ENCODE measurements at places on chromosomes 3 and 15.

GRCh38 chr3:73719861-73720260 is 95.1 kb upstream of the PDZRN3 start:
- no peak for DNase-seq

DNA sequence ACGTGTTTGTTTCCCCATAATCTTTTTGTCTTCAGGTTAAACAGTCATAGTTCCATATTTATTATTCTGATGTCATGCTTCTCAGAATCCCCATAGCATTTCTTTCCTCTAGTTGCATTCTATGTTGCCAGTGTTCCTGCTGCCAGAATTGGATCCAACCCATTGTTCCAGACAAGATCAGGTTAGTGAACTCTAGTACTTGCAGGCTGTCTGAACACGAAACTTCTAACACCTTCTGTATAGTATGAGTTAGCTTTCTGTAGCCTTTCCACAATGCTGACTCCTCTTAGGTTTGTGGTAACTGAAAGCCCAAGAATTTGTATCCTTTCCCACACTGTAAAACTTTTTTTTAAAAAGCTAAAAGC is 88.0 kb upstream of the ROPN1 start:
- DNase-seq = no peak

DNA sequence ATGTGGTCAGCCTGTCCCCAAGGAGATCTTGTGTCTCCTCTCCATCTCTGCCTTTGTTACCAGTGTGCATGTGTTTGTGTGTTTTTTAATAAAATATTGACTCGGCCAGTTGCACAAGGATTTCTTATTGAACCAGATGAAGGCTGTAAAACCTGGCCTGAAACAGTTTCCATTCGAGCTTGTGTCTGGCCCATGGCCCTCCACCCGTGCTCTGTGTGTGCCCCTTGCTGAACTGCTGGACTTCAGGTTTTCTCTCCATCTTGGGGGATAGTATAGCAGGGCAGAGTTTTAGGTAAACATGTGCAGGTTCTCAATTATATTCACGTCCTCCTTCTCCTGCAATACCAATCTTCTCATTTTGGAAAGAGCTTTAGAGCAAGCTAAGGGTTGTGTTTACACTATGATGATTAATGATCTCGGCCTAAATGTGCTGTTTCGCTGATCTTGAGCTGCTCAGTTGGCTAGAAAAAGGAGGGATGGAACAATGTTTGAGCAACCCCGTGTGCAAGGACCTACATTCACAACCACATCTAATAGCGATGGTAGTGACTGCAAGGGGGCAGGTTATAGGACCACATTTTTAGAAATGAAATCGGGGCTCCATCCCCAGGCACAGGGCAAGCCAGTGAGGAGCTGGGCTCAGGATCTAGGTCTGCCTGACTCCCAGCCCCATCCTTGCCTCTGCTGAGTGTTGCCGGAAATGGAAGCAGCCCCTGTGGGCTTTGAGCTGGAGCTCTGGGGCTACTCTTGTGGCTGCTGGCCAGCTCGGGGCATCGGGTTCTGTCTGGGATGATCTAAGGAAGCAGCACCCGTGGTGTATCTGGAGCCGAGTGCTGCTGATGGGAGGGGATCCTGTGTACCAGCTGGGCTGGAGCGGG is 47.7 kb downstream of the CMTM6 start:
- no peak for DNase-seq

GRCh38 chr3:61897848-61898247 is 336.5 kb downstream of the PTPRG start:
- no peak for DNase-seq

- no peak for DNase-seq
These were observed 18.1 kb downstream of the ANXA2 start for GRCh38 chr15:60379525-60380274.

- DNase-seq = no peak
These were observed 1.1 kb downstream of the RCCD1 start for GRCh38 chr15:90955624-90956273.

DNA sequence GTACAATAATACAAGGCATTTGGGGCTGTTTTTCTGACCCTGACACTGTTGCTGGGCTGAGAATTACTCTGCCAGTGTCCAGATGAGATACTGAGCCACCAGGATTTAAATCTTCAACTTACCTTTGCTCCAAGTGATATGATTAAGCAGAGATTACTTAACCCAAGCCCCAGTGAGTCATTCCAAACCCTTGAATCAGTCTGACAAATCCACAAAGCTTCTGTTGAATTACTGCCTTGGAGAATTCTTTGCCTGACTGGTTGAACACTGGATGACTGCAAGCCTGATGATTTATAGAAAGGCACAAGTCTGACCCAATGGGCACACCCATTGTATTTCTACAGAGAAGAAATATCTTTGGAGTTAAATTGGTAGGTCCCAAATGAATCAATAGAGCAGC is 88.2 kb upstream of the TSC22D2 start:
- DNase-seq = no peak

- no peak for DNase-seq
These were observed 38.9 kb upstream of the PIK3CB start for GRCh38 chr3:138873471-138874278.

DNA sequence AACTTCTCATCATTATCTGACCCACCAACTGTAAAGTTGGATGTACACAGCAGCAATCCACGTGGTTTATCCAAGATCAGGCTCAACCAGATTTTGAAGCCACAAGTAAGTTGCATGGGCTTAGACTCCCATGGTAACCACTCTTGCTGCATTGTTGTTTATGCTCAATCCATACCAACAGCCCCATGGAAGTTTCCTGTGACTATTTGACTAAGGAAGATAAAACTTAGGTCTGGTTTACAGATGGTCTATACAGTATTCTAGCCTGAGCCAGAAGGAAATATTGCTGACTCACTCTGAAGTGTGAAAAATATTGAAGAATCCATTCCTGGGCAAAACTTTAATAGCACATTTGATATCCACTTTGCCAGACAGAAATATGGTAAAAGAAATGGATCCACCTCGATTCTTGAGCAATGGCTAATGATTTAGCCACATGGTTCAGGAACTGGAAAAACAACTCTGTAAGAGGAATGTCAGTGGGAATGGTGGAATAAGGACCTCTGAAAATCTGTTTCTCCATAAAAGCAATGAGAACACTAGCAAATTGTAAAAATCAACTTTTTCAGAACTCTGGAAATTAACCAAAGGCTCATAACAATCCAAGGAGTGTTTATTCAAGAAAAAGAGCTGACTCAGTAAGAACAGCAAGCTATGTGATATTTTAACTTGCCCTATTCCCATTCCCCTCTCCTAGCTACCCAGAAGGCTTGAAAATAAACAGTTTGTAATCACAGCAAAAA is 162.9 kb upstream of the STT3B start:
- DNase-seq = no peak

DNA sequence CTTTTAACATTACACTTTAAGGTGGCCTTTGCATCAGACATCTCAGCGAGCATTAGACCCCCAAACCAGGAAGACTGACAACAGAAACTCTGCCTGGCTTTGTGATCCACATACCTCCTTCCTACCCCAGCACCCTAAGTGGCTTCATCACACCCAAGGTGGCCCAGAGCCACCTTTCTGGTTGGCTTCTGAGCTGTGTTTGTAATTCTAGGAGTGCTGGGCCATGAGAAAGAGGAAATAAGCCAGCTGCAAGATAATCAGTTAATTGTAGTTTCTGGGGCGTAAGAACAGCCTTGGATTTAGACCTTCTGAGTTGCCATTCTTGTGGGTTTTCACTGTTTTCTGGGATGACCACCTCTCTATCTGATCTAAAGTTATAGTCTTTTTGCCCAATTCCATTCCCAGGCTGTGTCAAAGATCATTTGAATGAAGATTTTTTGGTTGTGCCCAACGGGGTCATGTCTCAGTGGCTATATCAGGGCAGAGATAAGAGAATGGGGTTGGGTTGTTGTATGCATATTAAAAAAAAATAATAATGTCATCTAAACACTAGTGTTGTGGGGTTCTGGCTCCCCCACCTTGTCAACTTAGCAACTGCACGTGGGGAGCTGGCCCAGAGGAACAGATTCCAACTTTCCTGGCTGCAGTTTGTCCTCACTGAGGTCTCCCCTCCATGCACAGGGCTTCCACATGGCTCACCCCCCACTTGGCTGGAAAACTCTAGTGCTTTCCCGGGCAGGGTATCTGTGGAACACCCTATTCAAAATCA is 234.8 kb upstream of the WNT5A start:
- no peak for DNase-seq

DNA sequence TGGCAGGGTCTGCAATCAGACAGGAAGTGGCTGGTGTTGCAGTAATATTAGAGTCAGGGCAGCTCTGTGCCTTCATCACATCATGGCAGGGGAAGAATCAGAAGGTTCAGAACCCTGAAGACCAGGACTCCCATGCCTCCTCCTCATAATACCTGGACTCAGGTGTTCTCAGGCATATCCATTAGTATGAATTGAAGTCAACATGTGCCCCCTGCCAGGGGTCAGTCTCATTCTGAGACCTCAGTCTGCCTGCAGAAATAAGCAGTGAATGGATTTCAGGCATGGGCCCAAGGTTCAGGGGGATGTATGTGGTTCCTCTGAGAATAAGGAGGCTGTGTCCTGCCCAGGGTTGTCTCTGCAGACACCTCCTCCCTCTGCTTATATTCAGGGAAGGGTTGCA is 74.2 kb downstream of the SPSB4 start:
- no peak for DNase-seq

GRCh38 chr3:12679468-12679867 is 15.6 kb upstream of the RAF1 start:
- DNase-seq = no peak

- DNase-seq = no peak
These were observed 206.9 kb downstream of the NSUN3 start for GRCh38 chr3:94269763-94270162.

DNA sequence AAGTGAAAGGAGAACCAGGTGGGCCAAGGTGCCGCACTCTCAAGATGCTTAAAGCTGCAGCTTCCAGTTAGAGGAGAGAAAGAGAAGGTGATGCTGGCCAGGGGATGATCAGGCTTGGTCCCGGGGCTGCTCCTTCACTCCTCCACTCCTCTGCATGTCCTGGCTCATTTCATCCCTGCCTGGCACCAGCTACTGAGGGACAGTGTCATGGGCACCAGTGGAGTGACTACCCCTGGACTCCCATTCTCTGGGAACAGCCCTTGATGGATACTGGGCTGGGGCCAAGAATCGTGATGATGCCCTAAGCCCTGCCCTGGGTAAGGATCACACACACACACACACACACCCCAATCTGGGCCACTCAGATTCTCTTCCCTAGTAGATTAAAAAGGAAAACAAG is 243.7 kb downstream of the UACA start:
- DNase-seq = no peak

GRCh38 chr15:68781217-68781616 is 39.5 kb downstream of the ANP32A start:
- DNase-seq = no peak

GRCh38 chr3:62149962-62150361 is 223.4 kb downstream of the FEZF2 start:
- DNase-seq = no peak

- no peak for DNase-seq
These were observed 19.9 kb upstream of the SCN10A start for GRCh38 chr3:38835939-38836338.

- peak; percentile 32 for DNase-seq
These were observed 12.4 kb upstream of the SOX2 start for GRCh38 chr3:181699171-181699903.

DNA sequence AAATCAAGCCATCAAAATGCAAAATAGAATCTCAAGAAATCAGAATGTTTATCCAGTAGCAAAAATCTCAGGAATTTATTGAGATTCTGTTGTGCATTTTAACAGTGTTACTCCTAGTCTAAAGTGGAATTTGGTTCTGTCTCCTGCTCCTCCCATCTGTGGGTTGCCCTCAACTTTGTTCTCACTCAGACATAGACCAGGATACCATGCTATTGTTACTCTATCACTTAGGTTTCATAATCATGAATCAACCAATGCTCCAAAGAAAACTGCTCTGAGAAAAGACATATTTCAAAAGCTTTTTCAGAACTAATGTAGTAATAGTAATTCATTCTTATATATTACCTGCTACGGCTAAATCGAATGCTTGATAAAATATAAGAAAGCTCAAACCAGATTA is 274.7 kb downstream of the RBMS3 start:
- DNase-seq = no peak

DNA sequence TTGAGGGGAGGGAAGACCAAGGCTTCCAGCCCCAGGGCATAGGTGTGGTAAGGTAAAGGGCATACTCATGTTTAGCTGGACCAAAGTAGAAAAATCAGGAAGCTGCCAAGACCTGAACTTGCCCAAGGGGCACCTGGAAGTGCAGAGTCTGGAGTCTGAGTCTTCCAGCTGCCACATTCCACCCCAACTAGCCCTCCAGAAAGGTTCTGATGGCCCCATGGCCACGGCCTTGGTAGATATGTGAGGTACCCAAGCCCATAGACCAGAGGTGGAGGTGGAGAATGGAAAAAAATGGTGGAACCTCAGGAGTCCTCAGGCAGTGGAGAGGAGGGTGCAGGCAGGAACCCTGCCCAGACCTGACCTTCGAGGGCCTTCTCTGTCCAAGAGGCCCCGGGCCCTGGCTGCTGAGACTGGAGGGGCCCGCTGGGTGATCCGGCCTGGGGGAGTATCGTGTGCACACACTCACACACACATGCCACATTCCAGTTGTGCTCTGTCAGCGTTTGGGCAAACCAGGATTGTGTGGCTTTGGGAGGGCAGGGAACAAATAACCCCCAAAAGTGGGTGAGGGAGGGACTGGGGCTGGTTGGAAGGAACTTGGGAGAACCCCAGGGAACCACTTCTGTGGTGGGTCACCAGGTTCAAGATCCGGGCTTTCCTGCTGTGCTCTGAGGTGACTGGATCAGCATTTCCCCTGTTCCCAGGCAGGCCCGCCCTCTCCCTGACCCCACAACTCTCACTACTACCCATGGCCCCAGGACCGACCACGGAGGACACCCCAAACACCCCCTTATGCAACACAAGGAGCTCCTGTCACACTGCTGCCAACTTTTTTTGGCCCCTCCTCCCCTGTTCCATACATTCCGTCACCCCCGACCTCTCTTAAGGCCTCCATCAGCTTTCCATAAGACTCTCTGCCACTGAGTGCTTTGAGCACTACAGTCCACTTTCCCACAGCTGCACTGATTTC is 11.6 kb downstream of the MYL3 start:
- DNase-seq = no peak

GRCh38 chr3:57966829-57967228 is 41.4 kb upstream of the FLNB start:
- no peak for DNase-seq
